A673 (cell line): ENCODE measurements at places on chromosomes 4 and X. TPM values are rescaled to one million over a fixed set of nuclear protein-coding genes. Genes with fewer than 3 reads are reported as not detected.

GRCh38 chrX:21658746-21659145 is 616 bp upstream of the KLHL34 start:
- no peak overlapping the region for H3K27ac ChIP-seq
- DNase-seq = no peak
- H3K27me3 ChIP-seq = no peaks in the 10 kb centered on the region
- H3K4me1 ChIP-seq = no peaks in the 10 kb centered on the region

Gene SLC2A9
- not detected in 2 replicates for total RNA-seq

Gene MAGED4
- total RNA-seq = 57.1 and 59.5 TPM in 2 replicates

DNA sequence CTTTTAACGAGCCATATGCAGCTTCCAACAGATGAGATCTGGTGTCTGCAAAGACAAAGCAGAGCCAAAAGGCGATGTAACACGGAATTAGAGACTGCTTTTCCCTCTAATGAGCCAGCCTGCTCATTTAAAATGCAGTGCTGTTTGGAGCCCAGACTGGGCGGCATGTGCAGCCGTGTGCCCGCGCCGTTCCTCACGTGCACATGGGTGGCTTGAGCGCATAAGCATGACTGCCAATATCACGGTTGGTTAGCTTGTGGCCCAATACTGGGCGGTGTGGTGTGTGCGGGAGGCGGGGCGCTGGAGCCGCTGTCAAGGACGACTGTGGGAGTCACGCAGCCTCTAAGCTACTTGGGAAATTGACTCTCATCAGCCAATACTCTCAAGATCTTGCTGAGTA is 87.0 kb upstream of the SCOC start:
- no peak overlapping the region for H3K27ac ChIP-seq
- peak; percentile 39 for DNase-seq
- no peaks in the 10 kb centered on the region for H3K36me3 ChIP-seq

DNA sequence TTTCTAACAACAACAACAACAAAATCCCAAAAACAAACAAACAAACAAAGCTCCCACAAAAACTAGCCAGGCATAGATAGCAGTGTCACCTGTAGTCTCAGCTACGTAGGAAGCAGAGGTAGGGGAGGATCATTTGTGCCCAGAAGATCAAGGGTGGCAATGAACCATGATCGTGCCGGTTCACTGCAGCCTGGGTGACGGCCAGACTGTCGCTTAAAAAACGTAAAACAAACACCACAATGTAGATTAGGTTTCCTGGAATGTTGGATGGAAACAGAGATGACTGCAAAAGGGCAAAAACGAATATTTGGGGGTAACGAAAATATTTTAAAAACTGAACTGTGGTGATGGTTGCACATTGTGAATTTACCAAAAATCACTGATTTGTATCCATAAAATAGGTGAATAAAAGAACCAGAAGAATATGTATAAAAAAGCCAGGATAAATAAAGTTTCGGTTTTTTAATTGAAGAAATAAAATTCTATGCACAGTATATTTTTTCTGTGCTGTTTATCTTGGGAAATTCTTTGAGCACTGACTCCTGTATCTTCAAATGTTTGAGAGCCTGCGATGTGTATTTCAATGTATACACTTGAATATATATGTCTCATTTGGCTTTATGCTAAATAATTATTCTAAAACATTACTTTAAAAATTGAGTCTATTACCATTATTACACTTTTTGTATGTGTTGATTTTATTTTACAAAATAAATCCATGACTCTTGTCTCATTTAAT is 1477.0 kb downstream of the PCDH7 start:
- no peaks in the 10 kb centered on the region for H3K4me1 ChIP-seq
- no peak for DNase-seq
- no peaks in the 10 kb centered on the region for H3K27me3 ChIP-seq
- H3K36me3 ChIP-seq = no peaks in the 10 kb centered on the region

Gene CCDC110
- total RNA-seq = 0.50 TPM in 1 of 2 replicates, not detected in the other

Gene TSPYL2
- 25.0 and 30.0 TPM in 2 replicates for total RNA-seq

- no peak overlapping the region for H3K4me3 ChIP-seq
- H3K36me3 ChIP-seq = no peaks in the 10 kb centered on the region
- no peaks in the 10 kb centered on the region for H3K4me1 ChIP-seq
- no peak overlapping the region for H3K27ac ChIP-seq
These were observed 5.1 kb downstream of the STARD8 start for GRCh38 chrX:68652326-68653170.

- no peak overlapping the region for H3K27ac ChIP-seq
- no peaks in the 10 kb centered on the region for H3K27me3 ChIP-seq
- no peak overlapping the region for H3K4me3 ChIP-seq
- no peak for DNase-seq
- H3K36me3 ChIP-seq = no peaks in the 10 kb centered on the region
These were observed 11.4 kb downstream of the FGD1 start for GRCh38 chrX:54484666-54485065.

DNA sequence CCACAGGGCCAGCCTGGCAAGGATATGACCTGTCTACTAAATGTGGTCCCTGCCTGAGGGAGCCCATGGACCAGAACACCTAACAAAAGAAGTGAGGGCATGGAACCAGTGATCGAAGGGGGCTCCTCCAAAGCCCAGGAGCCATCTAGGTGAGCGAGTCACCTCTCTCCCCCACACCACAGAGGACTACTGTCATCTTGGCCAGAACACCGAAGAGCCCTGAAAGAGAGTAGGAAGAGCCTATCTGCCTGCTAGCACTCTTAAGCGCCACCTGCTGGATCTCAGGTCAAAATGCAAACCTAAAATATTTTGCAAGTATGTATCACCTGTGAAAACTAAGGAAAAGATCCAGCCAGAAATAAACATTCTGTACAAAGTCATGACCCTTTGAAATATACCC is 137.9 kb upstream of the ZXDB start:
- H3K36me3 ChIP-seq = no peaks in the 10 kb centered on the region
- H3K27ac ChIP-seq = no peak overlapping the region
- H3K4me3 ChIP-seq = no peak overlapping the region
- H3K27me3 ChIP-seq = no peaks in the 10 kb centered on the region

- H3K27me3 ChIP-seq = peaks cover 59% of the 10 kb centered on the region
- no peaks in the 10 kb centered on the region for H3K36me3 ChIP-seq
- peak within 1 kb of the TSS; percentile 32 for H3K4me3 ChIP-seq
- peak; percentile 73 for DNase-seq
These were observed at the start of gene PCDH19 for GRCh38 chrX:100409610-100410590. PCDH19 (minus strand) TSS chrX:100410273; CDS start chrX:100408597, 1,676 bp downstream.

DNA sequence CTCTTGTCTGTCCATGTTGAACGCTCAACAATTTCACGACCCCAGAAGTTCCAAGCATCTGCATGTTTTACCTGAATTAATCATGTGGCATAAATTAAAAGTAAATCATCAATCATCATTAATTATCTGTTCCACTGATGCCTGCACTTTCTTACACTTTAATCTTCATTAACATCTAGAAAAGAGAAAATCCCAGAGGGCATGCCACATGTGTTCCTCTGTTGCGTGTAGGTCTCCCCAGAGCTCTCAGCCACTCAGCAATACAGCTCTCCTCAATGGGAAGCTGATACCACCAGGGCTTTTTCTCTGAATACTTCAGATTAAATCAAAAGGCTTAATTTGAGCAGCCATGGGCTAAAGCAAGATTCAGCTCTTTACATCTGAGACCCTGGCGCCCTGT is 722.4 kb upstream of the TENM3 start:
- H3K27ac ChIP-seq = no peak overlapping the region
- no peaks in the 10 kb centered on the region for H3K4me1 ChIP-seq
- H3K27me3 ChIP-seq = peaks cover 61% of the 10 kb centered on the region
- no peaks in the 10 kb centered on the region for H3K36me3 ChIP-seq

Gene NUDT11
- total RNA-seq = 44.6 and 52.4 TPM in 2 replicates

- H3K27me3 ChIP-seq = no peaks in the 10 kb centered on the region
- H3K4me1 ChIP-seq = no peaks in the 10 kb centered on the region
- H3K27ac ChIP-seq = no peak overlapping the region
- no peak overlapping the region for H3K4me3 ChIP-seq
- H3K36me3 ChIP-seq = no peaks in the 10 kb centered on the region
These were observed 52.5 kb downstream of the CASP3 start for GRCh38 chr4:184596617-184597185.

Gene BRS3
- total RNA-seq = not detected in 2 replicates

DNA sequence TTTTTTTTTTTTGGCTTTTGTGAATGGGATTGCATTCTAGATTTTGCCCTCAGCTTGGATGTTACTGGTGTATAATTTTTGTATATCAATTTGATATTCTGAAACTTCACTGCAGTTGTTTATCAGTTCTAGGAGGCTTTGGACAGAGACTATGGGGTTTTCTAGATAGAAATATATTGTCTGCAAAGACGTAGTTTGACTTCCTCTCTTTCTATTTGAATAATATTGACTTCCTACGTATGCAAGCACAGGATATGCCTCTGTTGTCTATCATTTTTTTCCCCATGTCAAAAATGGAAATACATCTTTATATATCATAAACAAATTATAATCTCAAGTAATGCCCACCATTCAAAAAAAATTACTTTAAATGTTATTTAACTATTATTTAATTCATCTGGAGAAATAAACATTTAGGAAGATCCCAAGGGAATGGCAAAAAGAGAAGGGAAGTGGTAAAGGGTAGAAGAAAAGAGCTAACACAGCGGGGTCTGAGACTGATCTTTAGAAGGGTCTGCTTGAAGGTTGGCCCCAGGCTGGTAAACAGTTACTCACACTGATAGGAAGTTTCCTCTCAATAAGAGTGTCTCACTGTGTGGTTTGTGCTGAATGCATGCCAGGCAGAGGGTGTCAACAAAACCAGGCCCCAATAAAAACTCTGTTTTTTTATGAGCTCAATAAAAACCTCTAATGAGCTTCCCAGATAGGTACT is 35.7 kb downstream of the ZNF518B start:
- DNase-seq = no peak
- no peak overlapping the region for H3K27ac ChIP-seq
- no peaks in the 10 kb centered on the region for H3K4me1 ChIP-seq
- no peaks in the 10 kb centered on the region for H3K27me3 ChIP-seq
- no peaks in the 10 kb centered on the region for H3K36me3 ChIP-seq

Gene EXOC1L
- not detected in 2 replicates for total RNA-seq

DNA sequence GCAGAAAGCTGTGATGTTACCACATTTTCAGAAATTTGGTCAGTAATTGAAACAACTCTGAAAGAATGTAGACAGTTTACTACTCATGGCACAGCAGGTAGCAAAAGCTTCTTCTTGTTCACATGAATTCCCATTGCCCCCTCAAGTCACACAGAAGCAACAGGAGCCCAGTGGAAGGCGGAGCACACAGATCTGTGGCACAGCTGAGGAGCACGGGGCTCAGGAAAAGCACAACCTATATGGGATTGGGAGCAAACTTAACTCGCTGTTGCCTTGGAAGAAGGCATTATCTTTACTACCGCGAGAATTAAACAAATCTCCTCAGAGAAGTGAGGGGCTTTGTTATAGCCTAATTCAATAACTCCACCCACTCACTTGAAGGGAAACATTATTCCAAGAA is 358.5 kb downstream of the SPOCK3 start:
- no peak overlapping the region for H3K4me3 ChIP-seq
- no peaks in the 10 kb centered on the region for H3K36me3 ChIP-seq
- DNase-seq = no peak
- H3K27me3 ChIP-seq = no peaks in the 10 kb centered on the region

DNA sequence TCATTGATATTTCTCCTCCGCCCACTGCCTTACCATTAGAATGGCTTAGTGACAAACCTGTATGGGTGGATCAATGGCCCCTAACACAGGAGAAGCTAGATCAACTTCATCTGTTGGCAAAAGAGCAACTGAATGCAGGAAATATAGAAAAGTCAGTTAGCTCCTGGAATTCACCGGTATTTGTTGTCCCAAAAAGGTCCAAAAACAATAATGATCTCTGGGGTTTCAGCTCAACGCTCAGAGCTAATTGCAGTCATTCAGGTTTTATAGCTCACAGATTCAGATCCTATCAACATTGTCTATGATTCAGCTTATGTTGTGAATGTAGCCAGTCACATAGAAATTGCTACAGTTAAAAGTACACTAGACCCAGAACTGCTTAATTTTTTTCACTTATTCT is 124.0 kb upstream of the ZCCHC13 start:
- no peak for DNase-seq
- H3K4me3 ChIP-seq = no peak overlapping the region
- no peaks in the 10 kb centered on the region for H3K36me3 ChIP-seq
- H3K27ac ChIP-seq = no peak overlapping the region
- H3K27me3 ChIP-seq = peaks cover 6% of the 10 kb centered on the region
- no peaks in the 10 kb centered on the region for H3K4me1 ChIP-seq

DNA sequence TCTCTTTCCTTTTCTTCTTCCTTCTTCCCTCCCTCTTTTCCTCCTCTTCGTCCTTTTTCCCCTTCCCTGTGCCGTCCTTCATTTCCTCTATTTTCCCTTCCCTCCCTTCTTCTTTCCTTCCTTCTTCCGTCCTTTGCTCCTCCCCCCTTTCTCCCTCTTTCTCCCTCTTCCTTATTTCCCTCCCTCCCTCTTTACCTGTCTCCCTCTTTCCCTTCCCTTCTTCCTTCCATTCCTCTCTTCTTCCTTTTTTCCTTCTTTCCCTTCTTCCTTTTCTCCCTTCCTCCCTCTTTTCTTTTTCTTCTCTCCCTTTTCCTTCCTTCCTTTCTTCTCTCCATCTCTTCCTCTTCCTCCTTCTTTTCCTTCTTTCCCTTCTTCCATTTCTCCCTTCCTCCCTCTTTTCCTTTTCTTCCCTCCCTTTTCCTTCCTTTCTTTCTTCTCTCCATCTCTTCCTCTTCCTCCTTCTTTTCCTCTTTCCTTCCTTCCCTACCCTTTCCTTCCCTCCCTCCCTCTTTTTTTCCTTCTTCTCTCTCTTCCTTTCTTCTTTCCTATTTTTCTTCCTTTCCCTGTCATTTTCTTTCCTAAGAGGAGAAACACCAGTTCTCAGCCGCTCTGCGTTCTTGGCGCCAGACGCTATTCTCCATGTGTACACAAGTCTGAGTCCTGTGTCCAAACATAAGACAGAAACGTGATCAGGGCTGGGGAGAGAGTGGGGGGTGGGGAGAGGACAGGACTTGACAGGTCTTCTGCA is 597.1 kb downstream of the MID1IP1 start:
- H3K27ac ChIP-seq = no peak overlapping the region
- DNase-seq = no peak
- H3K4me3 ChIP-seq = no peak overlapping the region
- H3K4me1 ChIP-seq = no peaks in the 10 kb centered on the region
- no peaks in the 10 kb centered on the region for H3K36me3 ChIP-seq

GRCh38 chr4:129929052-129929451 is 833.1 kb downstream of the C4orf33 start:
- no peak overlapping the region for H3K4me3 ChIP-seq
- peaks cover 7% of the 10 kb centered on the region for H3K4me1 ChIP-seq
- no peaks in the 10 kb centered on the region for H3K27me3 ChIP-seq
- no peak overlapping the region for H3K27ac ChIP-seq
- H3K36me3 ChIP-seq = no peaks in the 10 kb centered on the region
- DNase-seq = peak; percentile 64

Gene IL1RAPL2
- total RNA-seq = not detected in 2 replicates

- no peak overlapping the region for H3K4me3 ChIP-seq
- no peak for DNase-seq
- no peak overlapping the region for H3K27ac ChIP-seq
- H3K36me3 ChIP-seq = no peaks in the 10 kb centered on the region
- no peaks in the 10 kb centered on the region for H3K27me3 ChIP-seq
These were observed 214.3 kb downstream of the RASL11B start for GRCh38 chr4:53076374-53076958.

Gene C4orf50
- total RNA-seq = not detected in 2 replicates

GRCh38 chrX:37666516-37666915 is 19.1 kb upstream of the XK start:
- H3K4me1 ChIP-seq = no peaks in the 10 kb centered on the region
- no peaks in the 10 kb centered on the region for H3K27me3 ChIP-seq
- no peak overlapping the region for H3K27ac ChIP-seq
- DNase-seq = no peak

Gene ADGRG4
- total RNA-seq = not detected in 2 replicates

Gene PPP1R3F
- 11.4 and 12.3 TPM in 2 replicates for total RNA-seq
